Lung (tissue), 17 donors: ENCODE measurements at places on chromosomes 7 and 10. TPM values are rescaled to one million over a fixed set of nuclear protein-coding genes. Genes with fewer than 3 reads are reported as not detected.

GRCh38 chr10:85713885-85714284, 652.7 kb downstream of the GRID1 start:
- H3K36me3 ChIP-seq, result no peaks in the 10 kb centered on the region
- no peak overlapping the region for H3K27ac ChIP-seq
- no peak overlapping the region for H3K4me3 ChIP-seq
- H3K27me3 ChIP-seq, result no peaks in the 10 kb centered on the region
- no peak for DNase-seq

DNA sequence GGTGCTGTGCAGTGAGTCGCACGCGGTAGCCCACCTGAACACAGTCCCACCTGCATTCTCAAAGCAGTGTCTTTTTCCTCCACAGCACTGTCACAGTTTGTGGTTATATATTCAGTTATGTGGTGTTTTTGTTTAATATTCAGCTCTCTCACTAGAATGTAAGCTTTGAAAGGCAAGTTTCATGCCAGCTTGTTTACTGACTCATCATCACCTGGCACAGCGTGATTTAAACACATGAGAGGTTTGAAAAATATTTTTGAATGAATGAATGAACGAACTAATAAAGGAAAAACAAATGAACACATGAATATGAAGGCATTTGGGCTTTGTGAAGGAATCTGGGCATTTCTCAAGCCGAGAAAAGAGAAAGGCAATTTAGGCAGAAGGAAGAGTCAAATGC, 51.9 kb upstream of the TM9SF3 start:
- H3K27ac ChIP-seq, result no peak overlapping the region
- H3K4me1 ChIP-seq, result no peaks in the 10 kb centered on the region
- no peak overlapping the region for H3K4me3 ChIP-seq

DNA sequence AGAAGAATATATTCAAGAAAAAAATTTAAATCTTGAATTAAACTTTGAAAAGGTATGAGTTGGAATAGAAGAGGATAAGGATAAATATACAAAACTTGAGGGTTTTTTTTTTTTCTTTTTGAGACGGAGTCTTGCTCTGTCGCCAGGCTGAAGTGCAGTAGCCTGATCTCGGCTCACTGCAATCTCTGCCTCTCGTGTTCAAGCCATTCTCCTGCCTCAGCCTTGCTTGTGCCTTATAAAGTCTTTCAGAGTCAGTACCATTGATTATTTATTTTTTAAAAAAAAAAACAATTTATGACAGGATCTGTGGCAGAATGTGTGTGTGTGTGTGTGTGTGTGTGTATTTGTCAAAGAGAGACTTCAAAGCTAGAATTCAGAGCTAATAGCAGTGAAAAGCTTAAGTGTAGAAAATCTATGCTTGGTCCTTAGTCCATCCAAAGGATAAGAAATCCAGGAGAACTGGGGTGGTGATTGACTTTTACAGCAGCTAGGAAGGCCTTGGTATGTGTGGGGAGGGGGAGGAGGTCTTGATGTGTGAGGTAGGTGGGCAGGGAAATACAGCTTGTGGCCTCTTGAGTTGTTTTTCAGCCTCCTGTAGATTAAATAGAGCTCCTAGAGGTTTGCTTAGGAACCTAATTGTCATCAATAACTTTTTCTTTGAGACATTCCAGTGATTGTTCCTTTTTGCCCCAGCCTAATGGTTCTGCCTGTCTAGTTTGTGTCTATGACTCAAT, 2.4 kb downstream of the HECTD2 start:
- H3K36me3 ChIP-seq, result no peaks in the 10 kb centered on the region
- H3K27me3 ChIP-seq, result no peaks in the 10 kb centered on the region

Gene VAX1
- total RNA-seq, result not detected

Gene C10orf53
- total RNA-seq, result 0.11 TPM

Gene TMEM236
- 2.1 TPM for total RNA-seq

Gene SYT15B
- 59.8 TPM for total RNA-seq
